Activated CD4-positive, alpha-beta T cell treated with anti-CD3 and anti-CD28 coated beads, Interleukin-2, amount 50 U/mL, for 16 hours (primary cell): ENCODE measurements at places on chromosomes 1 and 21.

GRCh38 chr1:1543706-1544099, 3.3 kb upstream of the TMEM240 start:
- no peak for DNase-seq

DNA sequence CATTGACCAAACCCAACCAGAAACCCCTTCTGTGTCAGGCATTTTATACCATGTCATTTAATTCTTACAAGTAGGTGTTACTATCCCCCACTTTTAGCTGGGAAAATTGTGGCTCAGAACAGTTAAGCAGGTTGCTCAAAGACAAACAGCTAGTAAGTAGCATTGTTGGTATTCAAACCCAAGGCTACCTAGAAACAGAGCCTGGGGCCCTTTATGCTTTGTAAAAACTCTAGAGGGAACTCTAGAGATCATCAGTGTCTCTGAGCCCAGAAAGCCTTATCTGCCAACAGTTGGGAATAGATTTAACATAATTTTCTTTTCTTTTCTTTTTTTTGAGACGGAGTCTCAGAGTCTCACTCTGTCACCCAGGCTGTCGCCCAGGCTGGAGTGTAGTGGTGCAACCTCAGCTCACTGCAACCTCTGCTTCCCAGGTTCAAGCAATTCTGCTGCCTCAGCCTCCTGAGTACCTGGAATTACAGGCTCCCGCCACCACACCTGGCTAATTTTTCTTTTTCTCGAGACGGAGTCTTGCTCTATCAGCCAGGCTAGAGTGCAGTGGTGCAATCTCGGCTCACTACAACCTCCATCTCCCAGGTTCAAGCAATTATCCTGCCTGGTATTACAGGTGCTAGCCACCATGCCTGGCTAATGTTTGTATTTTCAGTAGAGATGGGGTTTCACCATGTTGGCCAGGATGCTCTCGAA, 48.5 kb upstream of the OSBPL9 start:
- no peak for DNase-seq

- DNase-seq: no peak
Observed at GRCh38 chr1:194723067-194723466, 1536.7 kb upstream of the B3GALT2 start.

- no peak for DNase-seq
Observed at GRCh38 chr1:226749467-226749866, 10.4 kb upstream of the ITPKB start.

DNA sequence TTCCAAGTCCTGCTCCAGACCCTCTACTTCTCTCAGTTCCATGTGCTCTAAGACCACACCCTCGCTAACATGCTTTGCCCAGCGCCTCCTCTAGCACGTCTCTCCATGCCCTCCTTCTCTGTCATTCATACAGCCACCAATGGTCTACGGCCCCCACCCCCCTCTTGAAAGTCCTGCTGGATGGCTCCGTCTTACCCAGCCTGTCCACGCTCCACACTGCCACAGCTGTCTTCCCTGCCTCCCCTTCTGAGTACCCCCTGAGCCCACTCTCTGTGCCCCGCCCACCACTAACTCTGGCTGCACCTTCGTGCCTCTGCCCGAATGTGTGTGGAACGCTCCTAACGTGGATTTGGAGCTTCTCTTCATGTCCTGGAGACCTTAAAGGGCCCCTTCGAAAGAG, 244.6 kb downstream of the TRABD2B start:
- DNase-seq: no peak

DNA sequence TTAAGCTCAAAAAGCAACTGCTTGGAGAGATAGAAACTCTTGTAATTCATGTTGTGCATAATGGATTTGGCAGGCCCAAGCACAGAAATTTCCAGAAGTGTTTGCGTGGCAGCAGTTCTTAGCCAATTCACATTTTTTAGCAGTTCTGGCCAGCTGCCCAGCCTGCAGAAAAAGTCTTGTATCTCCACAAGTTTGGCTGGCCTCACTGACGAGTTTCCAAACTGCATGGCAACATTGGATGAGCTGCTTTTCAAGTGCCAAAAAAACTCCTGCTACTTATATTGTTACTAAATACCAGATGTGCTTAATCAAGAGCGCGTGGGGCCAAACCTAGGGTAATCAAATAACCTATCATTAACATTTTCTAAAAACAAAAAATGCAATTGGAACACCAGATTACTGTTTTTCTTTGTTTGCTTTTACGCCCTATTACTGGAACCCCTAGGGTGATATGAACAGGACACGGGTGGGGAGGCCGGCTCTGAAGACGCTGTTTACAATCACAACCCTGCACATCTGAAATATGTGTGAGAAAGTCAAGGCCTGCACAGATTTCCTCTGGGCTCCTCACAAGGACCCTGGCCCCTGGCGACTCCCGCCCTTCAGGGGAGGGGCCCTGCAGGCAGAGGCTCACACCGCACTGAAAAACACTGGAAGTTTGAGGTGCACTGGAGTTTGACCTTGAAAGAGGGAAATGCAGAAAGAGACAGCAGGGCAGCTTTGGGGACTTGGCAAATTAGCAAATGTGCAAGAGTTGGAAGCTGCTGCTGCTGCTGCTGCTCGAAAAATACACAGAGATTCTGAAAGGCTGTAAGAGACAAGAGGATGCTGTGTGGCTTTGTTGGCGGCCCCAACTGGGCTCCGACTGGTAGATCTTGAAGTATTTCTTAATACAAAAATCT, 55.2 kb upstream of the TARBP1 start:
- no peak for DNase-seq

DNA sequence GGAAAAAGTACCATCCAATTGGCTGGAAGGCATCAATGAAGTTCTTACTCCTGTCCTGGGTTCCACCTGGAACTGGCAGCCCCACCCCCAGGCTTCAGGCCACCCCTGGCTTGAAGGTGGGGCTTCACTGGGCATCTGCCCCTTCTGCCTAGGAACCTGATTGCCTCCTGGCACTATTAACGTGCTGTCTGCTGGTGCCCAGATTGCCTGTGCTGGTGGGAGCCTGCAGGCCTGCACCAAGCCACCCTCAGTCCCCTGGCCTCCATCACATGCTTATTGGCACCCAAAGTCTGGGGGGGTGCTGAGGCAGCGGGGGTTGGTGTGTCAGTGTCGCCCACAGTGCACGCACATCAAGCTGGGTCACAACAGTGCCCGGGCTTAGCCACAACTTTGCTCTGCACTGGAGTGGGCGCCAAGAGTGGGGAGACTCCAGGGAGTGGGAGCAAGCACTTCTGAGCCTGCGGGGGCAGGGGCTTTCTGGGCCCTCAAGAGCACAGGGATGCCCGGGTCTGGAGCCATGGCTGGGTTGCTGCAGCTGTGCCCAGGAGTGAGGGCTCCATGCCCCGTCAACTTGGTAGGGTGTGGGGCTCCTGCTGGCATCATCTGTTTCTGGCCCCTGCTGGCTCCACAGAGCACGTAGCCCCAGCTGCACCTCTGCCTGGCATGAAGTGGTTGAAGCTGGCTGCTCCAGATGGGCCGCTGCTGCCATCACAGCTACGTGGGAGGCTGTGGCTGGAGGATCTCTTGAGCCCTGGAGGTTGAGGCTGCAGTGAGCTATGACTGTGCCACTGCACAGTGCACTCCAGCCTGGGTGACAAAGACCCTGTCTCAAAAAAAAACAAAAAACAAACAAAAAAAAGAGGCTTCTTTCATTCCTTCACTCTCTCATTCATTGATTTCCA, 4.1 kb upstream of the LSM10 start:
- no peak for DNase-seq

DNA sequence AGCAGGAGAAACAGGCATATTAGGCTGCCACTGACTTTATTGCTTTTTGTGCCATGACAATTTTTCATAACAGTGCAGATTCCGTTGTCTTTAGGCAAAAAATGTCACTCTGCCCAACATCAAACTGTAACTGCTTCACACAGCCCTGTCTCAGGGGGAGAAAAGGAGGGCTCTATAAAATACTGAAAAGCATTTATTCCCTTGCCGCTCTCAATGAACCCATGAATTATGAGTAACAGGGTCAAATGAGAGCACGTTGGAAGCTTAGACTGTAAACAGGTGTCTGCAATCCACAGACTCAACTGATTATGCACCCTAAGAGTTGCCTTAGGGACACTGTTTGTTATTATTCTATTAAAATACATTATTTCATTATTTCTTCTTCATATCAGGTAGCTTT, 292.1 kb upstream of the FMN2 start:
- DNase-seq: no peak

- DNase-seq: no peak
Observed at GRCh38 chr1:15592285-15592684, 7.4 kb upstream of the AGMAT start.

DNA sequence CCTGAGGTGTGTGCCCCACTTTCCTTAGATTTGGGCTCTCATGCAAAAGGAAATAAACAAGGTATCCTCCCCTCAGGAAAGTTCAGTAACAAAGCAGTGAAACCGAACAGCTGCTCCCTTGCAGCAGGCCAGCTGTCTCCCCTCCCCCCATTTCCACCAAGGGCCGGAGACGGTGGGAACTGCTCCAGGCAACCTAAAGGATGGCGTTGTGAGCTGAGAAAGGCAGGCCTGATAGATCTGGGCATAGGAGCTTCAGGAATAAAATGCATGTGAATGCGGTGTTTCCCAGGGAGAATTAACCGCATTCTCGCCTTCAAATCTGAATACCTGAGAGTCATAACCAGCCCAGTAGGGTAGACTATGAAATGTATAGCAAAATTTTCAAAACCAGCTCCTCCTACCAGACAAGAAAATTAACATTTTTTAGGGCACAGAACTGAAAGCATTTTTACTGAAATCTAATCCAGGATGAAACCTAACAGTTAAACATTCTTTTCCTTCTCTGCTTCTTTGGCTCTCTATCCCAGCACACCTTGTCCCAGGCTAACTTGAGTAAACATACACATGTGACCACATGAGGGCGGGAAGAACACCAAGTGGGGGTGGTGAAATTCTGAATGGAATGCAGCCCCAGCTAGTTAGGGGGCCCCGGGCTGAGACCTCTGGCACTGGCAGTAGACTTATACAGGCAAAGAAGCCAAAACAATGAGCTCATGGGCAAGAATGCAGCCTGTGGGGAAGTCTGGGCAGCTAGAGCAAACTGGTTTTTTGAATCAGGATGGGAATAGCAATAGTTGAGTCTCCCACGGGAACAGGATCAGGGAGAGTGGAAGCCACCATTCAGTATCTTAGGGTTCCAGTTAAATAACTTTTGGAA, 11.5 kb downstream of the MCL1 start:
- peak; percentile 69 for DNase-seq

- DNase-seq: peak; percentile 68
Observed at GRCh38 chr1:223834660-223835263, 11.0 kb downstream of the TP53BP2 start.

DNA sequence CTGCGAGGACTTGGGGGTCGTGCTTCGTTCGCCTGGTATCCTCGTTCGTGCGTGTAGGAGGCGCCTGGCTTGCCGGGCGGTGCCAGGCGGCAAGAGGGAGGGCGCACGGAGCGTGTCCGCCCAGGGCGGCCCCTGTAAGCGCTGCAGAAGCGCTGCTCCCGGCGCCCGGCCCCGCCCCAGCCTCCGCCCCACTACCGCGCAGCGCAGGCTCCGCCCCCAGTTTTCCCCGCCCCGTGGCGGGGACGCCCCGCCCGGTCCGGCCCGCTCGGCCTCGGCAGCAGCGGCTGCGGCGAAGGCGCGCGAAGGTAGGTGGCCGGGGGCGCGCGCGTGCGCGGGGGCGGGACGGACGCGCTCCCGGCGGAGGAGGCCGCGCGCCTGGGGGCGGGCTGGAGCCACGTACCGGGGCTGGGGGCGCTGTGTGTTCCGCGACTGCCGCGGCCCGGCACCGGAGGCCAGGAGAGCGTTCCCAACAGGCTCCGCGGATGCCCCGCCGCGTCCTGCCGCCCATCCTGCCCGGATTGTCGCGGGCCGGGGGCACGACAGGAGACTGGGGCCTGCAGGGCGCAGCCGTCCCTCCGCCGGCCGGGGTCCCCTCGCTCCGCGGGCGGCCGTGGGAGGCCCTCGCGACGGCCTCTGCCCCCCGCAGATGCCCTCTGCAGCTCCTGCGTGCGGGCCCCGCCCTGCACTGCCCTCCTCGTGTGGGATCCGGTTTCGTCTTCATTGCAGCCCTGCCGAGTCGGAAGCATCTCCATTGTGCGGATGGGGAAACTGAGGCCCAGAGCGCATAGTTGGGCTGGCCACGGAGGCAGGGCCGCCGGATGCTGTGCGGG, 7.7 kb upstream of the CROCC start:
- DNase-seq: peak; percentile 94

- no peak for DNase-seq
Observed at GRCh38 chr21:21345296-21345695, 347.1 kb downstream of the NCAM2 start.

DNA sequence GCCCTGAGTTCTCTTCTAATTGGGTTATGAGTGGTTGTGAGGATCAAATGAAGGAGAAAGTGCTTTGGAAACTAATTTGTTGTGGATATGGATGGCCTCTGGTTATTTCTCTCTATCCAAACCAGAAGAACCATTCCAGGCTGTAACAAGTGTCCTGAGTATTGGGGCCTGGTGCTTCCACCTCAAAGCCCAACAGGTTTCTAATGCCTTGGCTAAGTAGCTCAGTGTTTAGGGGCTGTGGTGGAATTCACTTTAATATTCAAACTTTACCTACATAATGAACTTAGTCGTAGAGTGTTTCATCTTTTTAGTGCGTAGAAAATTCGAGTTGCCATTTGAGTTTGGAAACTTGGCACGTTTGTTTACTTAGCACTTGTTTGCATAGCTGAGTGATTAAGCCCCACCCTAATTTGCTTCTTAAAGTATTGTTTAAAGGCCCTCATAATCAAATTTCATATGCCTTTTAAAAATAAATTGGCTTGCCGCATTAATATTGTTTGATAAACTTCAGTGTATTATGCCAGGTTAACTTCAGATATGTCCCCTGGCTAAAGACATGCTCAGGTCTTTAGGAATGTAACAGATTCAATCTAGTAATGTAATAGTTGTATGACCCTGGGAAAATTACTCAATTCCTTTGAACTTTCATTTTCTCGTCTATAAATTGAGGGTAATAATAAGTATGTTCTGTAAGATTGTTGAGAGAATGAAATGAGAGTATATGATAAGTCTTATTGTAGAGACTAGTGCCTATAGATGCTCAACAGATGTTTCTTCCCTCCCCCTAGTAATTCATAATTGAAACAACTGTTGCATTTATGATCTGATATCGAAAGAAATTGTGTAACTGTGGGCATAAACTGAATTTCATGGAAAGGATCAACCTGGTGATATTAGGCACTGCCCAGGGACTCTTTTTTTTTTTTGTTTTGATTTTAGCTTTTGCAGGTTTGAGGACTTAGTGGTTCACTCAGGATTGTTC, 1.6 kb downstream of the AGO4 start:
- no peak for DNase-seq

DNA sequence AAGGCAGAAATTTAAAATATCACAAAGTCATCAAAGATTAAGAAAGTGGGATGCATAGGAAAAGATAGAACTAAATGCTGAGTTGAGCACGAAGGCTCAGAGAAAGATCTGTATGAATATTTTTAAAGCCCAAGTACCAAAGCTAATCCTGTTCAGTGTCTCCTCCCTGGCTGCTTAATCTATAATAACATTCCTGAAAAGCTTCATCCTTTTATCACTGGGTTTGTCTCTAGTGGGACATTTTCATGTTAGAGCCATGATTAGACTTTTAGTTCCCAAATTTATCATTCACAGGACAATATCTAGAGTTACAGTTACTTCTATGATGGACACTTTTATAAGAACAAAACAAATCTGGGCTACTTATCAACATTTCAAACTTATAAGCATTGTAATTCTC, 38.6 kb downstream of the TNFSF18 start:
- no peak for DNase-seq
